ENCODE measurements at places on chromosomes 1 and 21. TPM values are rescaled to one million over a fixed set of nuclear protein-coding genes. Genes with fewer than 3 reads are reported as not detected.

HLX gene
- 5.6 TPM for polyA plus RNA-seq

DNA sequence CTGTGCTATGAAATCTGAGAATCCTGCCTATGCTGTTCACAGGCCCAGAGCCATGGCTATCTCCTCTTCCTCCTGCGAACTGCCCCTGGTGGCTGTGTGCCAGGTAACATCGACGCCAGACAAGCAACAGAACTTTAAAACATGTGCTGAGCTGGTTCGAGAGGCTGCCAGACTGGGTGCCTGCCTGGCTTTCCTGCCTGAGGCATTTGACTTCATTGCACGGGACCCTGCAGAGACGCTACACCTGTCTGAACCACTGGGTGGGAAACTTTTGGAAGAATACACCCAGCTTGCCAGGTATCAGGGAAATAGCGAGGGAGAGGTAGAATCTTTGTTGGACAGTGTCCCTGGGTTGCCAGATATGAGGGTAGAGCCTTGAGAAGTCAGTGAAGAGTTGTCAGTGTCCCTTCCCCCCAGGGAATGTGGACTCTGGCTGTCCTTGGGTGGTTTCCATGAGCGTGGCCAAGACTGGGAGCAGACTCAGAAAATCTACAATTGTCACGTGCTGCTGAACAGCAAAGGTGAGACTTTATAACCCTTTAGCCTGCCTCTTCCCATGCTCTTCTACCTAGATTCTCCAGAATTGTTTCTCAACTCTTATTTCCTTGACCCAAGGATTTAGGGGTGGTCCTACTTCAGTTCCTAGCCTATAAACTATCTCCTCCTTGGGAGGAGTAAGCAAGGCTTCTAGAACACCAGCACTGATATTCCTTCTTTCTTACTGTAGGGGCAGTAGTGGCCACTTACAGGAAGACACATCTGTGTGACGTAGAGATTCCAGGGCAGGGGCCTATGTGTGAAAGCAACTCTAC is 1.4 kb downstream of the NIT1 start:
- peak; percentile 89 for DNase-seq

AKR7A3 gene
- polyA plus RNA-seq, result 0.17 TPM

NR5A2 gene
- 12.0 TPM for polyA plus RNA-seq

DNA sequence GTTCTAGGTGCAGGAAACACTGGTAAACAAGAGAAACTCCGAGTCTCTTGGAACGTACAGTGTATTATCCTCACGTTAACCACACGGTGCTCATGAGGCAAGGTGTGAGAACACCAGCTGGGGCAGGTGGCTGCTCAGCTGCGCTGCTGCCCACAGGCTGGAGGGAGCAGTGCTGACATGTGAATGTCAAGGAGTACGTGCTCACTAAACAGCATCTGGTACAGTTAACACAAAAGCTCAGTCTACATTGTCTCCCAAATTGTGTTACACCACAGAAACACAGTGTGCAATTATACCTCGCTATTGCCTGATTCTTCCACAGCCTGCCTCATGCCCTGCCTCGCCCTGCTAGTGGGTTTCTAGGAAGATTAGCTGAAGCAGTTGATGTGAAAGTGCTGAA is 138.4 kb downstream of the GLIS1 start:
- DNase-seq, result no peak

DNA sequence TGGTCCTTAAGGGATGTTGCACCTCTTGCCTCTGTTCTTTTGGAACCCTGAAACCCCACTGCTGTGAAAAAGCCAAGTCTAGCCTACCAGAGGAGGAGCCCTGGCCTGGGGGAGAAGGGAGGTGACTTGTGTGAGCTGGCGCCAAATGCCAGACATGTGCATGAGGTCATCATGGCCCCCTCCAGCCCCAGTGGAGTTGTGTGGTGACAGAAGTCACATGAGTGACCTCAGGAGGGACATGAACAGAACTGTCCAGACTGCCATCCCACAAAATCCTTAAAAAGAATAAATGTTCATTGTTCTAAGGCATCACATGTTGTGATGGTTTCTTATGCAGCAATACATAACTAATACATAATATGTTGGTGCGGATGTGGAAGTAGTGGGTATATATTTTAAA is 10.8 kb downstream of the HHAT start:
- no peak for DNase-seq

DNA sequence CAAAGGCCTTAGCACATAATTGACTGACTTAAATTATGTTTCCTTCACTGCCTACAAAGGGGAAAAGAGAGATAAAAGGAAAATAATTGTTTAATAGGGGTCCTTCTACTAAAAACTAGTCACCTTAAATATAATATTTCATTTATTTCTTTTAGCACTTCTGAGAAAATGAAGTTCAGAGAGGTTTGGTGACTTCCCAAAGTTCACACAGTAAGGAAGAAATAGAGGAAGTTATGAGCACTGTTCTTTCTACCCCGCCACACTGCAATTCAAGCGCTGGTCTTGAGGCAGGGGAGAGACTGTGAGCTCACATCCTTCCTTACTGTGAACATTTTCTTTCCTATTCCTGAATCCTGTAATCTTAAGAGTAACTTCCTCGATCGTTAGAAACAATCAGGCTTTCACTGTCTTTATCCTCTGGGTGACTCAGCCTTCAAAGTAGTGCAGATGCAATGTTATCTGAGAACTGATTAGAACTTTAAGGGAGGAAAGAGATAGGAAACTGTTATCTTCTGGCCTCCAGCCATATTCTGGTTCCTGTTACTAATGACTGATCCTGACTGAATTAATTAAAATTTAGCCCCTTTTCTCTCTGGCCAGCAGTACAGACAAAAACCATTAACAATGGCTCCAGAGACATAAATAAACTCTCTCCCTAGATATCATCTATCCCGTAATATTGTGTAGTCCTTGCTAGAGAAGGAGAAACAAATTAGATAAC is 6.8 kb downstream of the RGS5 start:
- DNase-seq, result no peak

DNA sequence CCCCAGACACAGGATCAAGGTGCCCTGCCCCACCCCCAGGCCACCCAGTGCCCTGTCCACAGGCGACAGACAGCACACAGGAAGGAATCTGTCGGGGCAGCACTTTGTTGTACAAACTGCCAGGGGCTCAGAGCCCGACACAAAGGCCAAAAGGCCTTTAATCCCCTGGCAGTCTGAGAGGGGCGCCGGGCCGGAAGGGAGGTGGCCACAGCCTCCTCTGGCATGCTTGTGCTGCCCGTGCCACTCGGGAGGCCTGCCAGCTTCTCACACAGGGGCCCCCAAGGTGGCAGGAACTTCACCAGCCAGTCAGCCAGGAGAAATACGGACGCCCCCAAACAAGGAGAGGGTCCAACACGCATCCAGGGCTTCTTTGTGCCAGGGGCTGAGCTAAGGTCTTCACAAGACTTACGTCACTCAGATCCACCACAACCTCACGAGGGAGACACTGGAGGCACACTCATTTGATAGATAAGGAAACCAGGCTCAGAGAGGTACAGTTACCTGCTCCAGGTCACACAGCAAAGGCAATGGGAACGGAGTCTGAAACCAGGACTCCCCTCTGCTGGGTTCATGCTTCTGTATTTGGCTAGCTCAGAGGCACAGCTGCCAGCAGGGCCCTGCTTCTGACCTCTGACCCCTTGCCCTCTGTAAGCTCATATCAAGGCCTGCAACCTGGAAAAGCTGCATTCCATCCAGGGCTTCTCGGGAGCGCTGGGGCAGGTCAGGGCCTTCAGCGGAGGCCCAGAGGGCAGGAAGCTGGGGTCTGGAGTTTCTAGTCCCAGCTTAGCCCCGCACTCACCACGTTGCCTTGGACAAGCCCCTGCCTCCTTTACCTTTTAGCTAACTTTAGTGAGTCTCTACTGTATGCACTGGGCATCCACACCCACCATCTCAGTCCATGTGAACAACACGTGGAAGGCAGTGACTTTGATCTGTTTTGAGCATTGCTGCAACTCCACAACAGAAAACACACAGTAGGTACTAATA is 34.8 kb downstream of the HSPG2 start:
- no peak for DNase-seq

DNA sequence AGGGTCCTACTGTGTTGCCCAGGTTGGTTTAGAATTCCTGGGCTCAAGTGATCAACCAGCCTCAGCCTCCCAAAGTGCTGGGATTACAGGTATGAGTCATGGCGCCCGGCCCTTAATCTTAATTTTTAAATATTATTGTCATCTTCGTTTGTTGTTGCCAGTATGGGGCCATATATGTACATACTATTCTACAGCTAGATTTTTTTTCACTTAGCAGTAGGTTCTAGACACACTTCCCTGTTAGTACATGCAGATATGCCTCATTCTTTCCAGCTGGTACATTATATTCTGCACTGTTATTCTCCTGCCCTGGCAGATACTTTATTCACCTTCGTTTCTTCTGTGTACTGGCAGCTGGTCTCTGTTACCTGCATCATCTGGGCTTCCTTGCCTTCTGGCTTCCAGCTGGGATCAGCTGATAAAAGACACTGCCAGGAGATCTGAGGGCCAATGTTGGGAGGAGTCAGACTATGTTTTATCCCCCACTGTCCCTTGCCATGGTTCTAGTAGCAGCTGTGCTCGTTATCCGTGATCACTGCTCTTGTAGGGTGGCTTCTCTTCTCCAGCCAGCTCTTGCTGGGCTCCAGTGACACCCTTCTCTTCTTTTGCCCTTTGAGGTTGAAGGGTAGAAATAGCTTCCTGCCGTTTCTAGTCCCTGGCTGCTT is 24.7 kb downstream of the ST3GAL3 start:
- no peak for DNase-seq

DNA sequence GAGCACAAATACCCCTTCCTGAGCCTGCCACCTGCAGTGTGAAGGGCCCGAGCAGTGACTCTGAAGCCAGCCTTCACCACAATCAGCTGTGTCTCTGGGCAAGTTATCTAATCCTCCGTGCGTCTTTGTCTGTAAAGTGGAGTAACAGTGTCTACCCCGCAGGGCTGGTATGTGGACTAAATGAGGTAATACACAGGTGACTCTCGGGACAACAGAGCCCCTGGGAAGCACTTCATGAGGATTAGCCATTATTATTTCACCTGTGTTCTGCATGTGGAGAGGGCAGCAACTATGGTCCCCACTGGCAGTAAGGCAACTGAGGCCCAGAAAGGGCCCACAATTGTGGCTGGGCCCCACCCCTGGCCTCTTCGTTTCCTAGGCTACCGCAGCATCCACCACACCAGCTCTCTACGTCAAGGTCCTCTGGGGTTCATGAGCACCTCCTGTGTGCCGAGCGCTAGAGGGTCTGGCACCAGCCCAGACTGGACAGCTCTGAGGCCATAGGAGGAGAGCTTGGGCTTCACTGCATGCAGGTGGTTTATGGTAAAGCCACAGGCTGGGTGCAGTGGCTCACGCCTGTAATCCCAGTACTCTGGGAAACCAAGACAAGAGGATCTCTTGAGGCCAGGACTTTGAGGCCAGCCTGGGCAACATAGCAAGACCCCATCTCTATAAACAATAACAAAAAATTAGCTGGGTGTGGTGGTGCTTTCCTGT is 41.3 kb upstream of the LRP8 start:
- DNase-seq, result no peak

GRCh38 chr1:7948960-7949359 is 8.3 kb upstream of the TNFRSF9 start:
- DNase-seq, result no peak
